ENCODE measurements at places on chromosomes 12 and 14. TPM values are rescaled to one million over a fixed set of nuclear protein-coding genes. Genes with fewer than 3 reads are reported as not detected.

- no peak for DNase-seq
These were observed 53.1 kb upstream of the TMEM233 start for GRCh38 chr12:119540476-119540875.

GRCh38 chr14:45246691-45247090 is 6.3 kb downstream of the MIS18BP1 start:
- no peak for DNase-seq

- DNase-seq = no peak
These were observed 2.0 kb upstream of the ART4 start for GRCh38 chr12:14845350-14845750.

The TAS2R50 gene
- total RNA-seq = 3.0 TPM

- no peak for DNase-seq
These were observed 42.9 kb downstream of the FLRT2 start for GRCh38 chr14:85572845-85573244.

The NGB gene
- total RNA-seq = not detected

GRCh38 chr12:121857322-121858246 is 1.1 kb downstream of the HPD start:
- DNase-seq = no peak

GRCh38 chr12:33245434-33245833 is 194.2 kb downstream of the SYT10 start:
- DNase-seq = no peak

The DLGAP5 gene
- 1.9 TPM for total RNA-seq

The LYSET gene
- 9.0 TPM for total RNA-seq

GRCh38 chr12:107404981-107405380 is 280.6 kb upstream of the PWP1 start:
- DNase-seq = peak; percentile 51

GRCh38 chr12:112676507-112676906 is 115.0 kb upstream of the RPH3A start:
- no peak for DNase-seq

DNA sequence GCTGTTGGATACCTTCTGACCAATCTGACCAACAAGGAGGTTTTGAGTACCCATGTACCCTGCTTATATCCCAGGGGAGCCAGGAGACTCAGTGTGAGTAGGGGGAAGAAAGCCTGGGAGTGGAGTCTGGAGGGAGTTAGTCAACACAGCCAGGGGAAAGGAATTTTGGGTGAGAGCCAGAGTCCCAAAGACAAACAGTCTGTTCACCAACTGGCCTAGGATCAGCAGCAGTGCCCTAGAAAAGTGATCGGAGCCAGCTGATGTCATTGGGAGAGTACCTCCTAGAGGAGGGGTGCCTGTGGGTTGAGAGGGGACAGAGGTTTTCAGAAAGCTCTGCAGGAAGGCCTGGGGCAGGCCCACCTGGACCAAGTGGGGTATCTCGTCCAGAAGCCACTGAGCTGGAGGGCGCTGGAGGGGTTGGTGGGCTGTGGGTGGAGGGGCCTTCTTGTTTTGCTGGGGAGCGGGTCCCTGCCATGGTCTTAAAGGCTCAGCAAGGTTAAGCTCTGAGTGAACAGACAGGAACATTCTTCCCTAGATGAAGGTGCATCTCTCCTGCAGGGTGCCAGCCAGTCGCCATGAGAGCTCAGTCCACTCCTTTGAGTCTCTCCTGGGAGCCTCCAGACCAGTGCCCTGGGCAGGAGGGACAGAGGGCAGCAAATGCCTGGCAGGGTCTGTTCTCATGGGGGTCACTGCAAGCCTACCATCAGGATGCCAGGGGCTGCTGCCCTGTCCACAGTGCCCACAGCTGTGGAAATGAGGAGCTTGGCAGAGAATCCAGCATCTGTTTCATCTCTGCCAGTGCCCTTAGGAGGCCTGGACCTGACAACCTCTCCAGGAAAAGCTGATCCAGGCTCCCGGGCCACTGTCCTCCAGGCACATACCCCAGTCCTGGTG is 63.6 kb downstream of the CHGA start:
- no peak for DNase-seq

GRCh38 chr14:33465846-33466700 is 484.8 kb downstream of the EGLN3 start:
- DNase-seq = no peak

DNA sequence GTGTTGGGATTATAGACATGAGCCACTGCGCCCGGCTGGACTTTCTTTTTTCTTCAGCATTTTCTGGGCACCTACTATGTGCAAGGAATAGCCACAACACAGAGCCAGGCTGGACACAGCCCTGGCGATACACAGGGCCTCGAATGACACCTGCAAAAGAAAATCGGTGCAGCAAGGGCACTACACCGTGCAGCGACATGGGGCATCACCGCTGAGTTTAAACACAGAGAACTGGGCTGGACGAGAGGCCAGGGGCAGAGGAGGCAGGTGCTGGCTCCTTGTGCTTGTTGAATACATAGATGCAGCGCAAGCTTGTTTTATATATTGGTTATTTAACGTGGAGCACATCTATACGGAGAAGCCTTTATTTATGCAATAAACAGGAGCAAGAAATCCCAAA is 92.4 kb downstream of the SETD3 start:
- DNase-seq = no peak

The OVCH1 gene
- total RNA-seq = not detected

DNA sequence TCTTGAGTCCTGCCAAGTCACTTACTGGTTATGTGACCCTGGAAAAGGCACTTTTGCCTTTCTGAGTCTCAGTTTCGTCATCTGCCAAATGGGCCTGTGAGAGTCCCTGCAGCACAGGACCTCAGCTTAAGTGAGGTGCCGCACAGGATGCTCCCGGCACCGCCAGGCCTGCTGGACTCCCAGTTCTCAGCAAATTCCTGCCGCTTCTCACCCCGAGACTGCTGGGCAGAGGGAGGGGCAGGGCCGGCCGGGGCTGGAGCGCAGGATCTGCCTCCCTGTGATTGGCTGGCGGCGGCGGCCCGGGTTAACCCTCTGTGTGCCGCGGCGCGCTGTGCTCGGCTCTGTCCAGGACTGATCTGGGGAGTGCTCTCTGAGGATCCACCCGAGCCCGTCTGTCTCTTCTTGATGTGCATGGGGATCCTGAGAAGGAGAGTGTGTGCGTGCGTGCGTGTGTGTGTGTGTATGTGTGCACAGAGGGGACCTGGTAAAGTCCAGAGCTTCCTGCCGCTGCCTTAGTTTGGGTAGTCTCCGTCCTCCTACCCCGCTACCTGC is 8.6 kb downstream of the SETD1B start:
- DNase-seq = no peak

DNA sequence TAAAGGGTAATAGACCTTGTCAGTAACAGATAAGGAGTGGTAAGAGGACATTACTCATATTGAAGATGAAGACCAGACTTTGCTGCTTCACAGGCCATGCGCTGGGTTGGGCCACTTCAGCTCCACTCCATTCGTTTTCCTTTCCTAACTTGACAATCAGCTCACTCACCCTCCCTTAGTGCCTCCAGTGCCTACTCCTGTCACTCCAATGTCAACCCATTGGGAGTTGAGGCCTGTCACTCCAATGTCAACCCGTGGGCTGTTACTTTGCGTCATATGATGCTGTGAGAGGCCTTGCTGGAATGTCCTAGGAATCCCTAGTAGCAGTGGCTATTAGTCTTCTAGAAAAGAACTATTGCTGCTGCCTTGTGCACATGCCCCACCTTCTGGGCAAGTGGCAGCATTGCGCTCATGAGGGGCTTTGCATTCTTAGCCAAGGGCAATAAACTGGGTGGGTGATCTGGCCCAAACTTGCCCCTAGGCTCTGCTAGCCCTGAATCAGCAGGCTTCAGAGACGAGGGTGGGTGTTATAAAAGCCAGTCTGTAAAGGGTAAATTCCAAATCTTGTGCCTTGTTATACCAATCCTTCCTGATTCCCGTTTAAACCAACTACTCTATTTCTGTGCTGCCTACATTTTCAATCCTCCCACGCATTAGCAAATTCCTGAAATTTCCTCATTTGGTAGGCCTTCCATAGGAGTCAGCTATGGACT is 36.1 kb downstream of the BAZ2A start:
- DNase-seq = peak; percentile 58

GRCh38 chr14:29274890-29275596 is 508.5 kb downstream of the FOXG1 start:
- no peak for DNase-seq

The DACT1 gene
- 0.20 TPM for total RNA-seq

- no peak for DNase-seq
These were observed 11.0 kb upstream of the PLBD1 start for GRCh38 chr12:14578646-14579045.

The FGD4 gene
- total RNA-seq = 0.68 TPM

DNA sequence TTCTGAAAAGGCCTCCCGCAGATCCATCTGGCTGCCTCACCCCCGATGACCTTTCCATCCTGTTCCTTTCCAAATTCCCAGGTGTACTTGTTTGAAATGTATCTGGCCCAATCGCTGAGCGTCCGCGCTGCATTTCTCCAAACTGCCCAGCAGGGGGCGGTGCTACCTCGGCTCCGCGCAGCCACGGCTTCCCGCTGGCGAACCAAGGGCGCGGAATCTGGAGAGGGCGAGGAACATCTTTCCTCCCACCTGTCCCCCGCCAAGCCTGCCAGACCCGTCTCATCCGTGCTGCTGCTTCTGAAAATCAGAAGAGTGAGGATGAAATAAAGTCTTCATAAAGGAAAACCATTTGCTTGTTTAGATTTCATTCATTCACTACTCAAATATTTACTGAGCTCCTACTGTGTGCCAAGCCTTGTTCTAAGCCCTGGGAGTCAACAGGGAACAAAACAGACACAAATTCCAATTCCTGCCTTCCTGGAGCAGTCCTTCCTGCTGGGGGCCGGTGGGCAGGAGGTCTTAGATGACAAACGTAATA is 16.8 kb upstream of the MYL2 start:
- peak; percentile 77 for DNase-seq

GRCh38 chr12:44053549-44054127 is 217.8 kb downstream of the TMEM117 start:
- DNase-seq = no peak

DNA sequence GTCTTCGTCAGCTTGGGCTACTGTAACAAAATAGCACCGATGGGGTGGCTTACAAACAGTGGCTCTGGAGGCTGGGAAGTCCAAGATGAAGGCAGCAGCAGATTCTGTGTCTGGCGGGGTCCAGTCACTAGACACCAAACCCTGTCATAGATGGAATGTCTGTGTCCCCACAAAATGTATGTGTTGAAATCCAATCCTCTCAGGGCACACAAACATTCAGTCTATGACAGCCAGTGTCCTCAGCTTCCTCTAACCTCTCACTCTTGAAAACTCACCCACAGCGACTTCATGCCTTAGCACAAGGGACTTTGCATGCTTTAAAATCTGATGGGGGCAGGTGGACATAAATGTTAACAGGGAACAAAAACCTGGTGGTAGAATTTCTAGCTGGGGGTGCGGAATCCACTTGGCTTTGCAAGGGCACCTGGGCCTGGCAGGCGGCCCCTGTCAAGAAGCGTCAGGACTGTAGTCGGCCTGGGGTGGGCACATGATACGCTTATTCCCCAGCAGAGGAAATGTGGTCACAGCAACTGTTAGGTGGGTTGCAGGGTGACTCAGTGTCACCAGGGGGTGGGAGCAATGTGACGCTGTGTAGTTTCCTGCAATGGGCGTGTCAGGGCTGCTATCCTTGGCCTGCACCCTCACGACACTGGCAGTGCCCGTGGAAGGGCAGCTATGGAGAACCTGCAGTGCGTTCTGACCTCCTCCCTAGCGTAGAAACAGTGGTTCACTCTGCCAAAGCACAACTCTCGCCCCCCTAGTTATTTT is 17.7 kb downstream of the RIN3 start:
- peak; percentile 91 for DNase-seq

DNA sequence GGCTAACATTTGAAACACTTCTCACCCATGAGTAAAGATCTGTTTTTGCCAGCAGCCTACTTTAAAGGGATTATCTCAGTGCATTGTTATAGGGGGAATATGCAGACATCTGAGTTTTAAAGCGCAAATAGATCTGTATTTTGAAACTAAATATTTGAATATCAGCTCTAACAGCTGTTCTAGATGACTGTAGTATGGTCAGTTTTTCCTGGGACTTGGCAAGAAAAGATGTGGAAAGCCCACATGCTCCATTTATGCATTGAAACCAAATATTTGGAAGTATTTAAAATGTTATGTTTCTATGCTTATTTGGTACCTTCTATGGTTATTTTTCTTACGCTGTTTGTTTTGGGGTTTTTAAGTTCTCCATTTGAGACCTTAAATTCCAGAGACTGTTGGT is 41.7 kb downstream of the RIC8B start:
- DNase-seq = no peak

DNA sequence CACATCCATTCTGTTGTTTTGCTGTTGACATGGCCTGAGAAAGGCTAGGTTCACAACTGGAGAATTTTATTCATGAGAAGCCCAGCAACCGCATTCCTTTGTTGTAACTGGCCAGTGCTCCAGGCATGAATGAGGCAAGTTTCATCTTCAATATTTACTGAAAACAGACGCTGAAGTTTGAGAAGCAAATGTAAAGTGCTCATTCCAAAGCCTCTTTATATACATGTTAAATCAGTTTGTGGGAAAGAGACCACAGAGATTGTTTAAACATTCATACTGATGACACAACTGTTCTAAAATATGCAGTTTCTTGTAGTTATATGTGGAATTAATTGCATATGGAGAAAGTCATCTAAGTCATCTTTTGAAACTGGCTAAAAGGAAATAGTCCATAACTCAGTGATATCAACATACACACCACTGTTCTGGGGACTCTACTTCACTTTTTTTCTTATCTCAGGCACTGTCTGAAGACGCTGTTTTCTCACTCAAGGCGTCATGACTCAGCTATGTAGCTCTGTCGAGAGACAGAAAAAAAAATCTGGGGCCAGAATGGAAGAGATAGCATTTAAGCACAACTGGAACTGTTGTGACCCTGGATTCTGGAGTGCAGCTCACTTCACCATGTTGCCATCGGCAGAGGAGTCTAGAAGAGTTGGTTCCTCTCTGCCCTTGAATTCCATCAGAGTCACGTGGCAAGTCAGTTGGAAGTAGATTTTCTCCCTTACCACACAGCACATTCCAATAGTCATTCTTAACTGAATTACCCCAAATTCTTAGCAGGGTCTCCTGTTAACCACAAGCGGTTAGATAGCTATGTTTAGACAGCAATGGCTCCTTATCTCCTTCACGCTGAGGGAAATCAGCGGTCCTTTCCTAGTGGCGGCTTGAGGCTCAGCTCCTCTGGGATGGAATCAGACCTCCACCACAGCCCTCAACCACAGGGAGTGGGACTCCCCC is 258.4 kb upstream of the HMGA2 start:
- DNase-seq = no peak

- no peak for DNase-seq
These were observed 106.3 kb downstream of the LRIG3 start for GRCh38 chr12:58814036-58814435.

DNA sequence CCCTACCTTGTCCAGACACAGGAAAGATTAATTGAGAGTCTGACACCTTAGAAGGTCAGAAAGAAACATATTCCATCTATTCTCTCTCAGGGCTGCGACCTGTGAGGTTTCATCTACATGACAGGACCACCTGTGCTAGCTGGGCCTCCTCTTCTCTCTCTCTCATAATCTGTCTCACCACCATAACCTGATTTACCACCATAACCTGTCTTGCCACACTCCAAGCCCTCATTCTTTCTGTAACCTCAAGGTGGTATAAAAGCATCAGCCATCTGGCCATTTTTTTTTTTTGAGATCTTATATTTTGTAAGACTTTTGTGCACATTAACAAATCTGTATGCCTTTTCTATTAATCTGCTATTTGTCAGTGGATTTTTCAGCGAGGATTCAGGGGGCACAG is 75.5 kb downstream of the ACADS start:
- no peak for DNase-seq
